ENCODE measurements at places on chromosomes 7 and 10.

GRCh38 chr7:94394437-94395140 lies at the start of gene COL1A2:
Gene COL1A2 (plus strand): TSS chr7:94394895. CDS start chr7:94395032, 137 bp downstream.
- DNase-seq = no peak

DNA sequence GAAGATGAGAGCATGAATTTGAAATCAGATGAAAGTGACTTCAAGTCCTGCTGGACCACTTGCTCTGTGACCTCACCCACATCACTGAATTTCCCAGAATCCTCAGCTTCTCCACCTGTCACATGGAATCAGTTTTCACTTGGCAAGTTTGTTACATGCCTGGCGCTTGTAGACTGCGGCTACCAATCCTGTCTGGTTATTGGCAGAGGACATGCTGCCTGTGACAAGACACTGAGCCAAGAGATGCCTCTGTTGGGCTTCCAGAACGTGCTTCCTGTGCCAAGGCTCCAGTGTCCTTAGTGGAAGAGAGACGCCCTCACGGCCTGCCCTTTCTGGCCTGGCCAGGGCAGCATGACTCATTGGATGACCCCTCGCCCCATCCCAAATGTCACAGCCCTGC lies 4.4 kb upstream of the MYL10 start:
- DNase-seq = no peak

DNA sequence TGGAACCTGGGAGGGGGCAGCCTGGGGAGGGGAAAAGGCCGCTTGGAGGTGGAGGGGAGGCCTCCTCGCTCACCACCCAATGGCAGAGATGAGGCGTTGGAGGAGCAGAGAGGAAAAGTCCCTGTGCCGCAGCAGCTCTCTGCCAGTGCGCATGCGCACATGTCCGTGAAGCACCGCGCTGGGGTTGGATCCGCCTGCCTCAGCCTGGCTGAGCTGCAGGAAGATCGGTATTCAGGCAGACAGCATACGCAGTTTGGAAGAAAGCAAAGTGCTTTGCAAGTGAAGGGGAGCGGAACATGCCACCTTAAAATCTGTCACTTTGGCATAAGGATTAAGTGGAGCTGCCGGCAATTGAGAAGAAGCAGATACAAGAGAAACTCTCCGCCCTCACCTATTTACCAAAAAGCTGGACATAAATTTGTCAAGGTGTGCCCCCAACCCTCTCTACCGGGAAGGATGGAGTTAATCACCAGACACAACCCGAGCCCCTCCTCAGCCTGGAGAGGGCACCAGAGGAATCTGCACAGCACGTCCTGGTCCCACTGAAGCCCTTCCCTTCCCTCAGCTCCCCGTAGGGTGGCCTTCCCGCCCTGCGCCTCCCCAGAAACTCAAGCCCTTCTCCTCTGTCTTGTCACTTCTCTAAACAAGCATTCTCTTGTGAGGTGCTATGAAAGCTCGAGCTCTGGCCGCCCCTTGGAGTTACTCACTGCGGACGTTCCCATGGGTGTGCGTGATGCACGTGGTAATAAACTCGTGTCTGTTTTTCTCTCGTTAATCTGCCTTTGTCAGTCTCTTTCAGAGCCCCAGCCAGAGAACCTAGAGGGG lies 32.2 kb upstream of the TMEM72 start:
- peak; percentile 83 for DNase-seq

DNA sequence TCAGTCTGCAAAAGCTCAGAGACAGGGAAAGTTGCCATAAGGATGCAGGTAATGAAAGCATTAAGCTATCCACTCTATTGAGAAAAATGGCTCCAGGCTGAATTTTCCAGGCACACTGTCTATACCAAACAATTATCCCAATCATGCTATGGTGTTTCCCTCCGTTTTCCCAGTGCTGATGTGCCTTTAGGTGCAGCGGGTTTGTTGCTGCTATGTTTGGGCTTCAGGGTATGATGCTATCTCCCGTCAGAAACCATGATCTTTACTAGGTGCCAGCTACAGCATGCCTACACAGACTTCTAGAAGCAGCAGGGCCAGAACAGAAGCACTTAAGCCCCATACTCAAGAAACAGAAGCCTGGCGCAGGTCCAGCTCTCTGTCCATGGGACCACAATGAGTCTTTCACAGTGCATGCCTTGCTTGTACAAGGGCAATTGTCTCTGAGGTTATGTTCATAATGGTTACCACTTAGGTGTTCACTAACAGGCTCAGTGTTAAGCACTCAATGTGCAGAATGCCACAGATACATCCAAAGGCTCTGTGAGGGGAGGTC lies 19.4 kb downstream of the STEAP1B start:
- peak; percentile 91 for DNase-seq

GRCh38 chr7:148306759-148307158 lies 283.8 kb upstream of the C7orf33 start:
- DNase-seq = no peak

DNA sequence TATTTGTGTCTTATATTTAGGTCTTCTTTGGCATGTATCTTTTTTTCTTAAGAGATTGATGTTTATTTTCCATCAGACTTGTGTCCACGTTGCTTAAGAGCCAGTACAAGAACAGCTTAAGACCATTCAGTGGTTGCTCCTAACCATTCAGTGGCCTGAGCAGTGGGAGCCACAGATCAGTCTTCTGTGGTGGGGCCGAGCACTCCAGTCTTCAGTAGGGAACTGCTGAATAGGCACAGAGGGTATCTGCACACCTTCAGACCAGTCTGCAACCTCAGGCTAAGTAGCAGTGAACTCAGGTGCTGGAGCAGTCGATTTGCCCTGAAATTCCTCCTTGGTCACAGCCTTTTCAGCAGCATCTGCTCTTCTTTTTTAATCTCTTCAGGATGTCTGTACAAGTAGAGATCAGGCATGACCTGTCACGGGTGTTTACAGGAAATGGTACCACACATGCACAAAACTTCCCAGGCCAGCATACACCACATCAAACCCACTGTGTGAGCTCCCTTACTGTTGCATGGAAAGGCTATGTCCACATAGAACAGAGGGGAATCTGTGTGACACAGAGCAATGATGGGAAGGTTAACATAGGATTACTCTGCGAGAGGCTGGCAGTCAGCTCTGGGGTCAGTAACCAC lies 51.5 kb downstream of the FAM107B start:
- no peak for DNase-seq

DNA sequence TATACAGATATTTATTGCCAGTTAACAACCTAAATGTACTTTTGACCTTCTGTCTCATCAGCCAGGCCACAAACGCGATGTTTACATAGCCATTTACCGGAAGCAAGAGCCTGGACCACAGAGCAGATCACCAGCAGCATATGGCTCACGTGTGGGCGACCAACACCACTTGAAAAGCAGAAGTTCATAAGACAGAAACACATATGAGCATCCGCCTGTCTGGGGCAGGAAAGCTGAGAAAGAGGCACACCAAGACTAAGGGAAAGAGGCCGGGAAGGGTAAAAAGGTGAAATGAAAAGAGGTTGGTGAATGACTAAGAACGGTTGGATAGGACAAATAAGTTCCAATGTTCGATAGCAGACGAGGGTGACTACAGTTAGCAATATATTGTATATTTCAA lies 1.3 kb downstream of the ABCB1 start:
- DNase-seq = peak; percentile 64

- DNase-seq = no peak
These were observed 527 bp upstream of the BCAP29 start for GRCh38 chr7:107579554-107579884.

GRCh38 chr10:90197766-90198165 lies 496.4 kb downstream of the KIF20B start:
- no peak for DNase-seq

- DNase-seq = peak; percentile 62
These were observed 500 bp downstream of the CUL1 start for GRCh38 chr7:148699024-148699781.

GRCh38 chr10:15436696-15437095 lies 65.6 kb upstream of the FAM171A1 start:
- DNase-seq = no peak

DNA sequence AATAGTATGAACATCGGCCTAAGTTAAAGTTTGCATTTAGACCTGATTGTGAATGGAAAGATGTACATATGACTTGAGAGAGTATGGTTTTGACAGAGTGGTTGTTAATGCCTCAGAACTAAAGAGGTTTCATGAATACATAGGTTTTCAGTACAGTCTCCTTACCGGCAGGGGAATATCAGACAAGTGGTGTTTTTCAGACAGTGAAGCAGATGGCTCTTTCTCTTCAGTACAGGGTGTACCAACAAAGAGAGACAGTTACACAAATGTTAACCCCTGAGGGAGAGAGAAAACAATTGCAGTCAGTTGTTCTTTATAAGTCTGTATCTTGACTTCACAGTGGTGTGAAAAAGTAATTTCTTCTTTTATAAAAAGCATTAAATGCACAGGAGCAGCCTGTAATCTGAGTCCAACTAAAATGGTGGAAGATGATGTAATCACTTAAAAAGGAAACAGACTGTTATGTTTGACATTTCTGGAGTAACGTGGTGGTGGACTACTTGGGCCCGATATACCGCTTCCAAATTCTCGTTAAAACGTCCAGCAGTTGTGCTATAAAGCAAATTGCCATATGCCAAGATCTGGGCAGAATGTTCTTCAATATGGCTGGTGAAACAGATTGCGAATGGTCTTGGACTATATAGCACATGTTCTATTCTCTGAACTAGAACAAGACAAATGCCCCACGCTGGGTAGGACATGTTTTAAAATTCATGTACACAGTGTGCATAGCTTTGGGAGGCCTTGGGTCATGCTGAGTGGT lies 69.2 kb downstream of the SDK1 start:
- no peak for DNase-seq

GRCh38 chr7:129689995-129690581 lies 78.6 kb downstream of the NRF1 start:
- DNase-seq = no peak

- DNase-seq = peak; percentile 34
These were observed 137.7 kb downstream of the ETV1 start for GRCh38 chr7:13851736-13852135.

DNA sequence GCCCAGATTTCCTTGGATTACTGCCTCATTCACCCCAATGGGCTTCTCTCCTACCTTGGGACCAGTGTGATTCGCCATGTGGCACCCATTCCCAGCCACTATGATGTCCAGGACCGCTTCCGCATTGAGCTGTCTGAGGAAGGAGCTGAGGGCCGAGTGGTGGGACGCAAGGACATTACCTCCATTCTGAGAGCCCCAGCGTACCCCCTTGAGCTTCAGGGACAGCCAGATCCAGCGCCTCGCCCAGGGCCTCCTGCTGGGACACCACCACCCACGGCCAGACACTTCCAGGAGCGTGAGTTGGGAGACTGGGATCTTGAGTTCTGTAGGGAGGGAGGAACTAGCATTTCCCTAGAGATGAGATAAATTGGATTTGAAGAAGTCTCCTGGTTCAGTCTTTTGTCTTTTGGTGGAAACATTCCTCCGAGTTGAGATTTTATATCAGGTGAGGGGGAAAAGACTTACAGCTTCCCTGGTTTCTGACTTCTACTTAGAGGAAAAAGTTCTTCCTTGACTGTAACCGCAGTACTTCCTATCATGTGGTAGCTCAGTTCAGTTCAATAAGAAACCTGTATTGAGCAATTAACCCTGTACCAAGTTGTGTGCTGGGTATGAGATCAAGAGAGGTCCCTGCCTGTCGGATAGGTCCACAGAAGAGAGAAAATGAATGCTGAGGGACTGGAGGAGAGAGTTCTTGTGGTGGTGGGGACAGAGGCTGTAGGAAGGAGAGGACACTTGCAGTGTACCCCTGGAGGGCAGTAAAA lies 1.3 kb downstream of the MOSPD3 start:
- no peak for DNase-seq

GRCh38 chr10:113965683-113966082 lies 78.0 kb upstream of the ADRB1 start:
- no peak for DNase-seq

DNA sequence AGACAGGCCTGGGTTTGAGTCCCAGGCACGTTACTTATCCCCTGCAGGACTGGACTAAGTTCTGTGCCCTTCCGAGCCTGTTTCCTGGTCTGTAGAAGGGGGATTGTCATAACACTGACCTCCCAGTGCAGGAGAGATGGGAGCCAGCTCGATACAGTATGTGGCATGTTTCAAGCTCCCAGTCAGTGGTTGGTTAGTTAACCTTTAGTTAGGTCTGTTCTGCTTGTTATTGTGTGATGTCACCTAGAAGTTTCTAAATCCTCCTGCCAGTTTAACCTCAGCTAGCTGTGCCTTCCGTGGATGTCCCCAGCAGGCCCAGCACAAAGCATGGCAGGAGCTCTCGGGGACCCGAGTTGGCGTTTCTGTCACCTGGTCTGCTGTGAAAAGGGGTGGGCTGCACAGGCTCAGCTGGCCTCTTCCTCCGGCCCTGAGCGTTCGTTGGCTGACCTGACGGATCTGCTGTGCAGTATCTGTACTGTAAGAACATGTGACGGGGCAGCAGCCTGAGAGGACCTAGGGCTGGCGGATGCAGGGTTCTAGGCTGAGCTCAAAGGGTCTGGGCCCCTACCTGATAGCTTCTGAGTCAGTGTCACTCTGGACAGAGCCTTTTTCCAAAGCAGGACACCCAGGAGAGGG lies 53.0 kb downstream of the SPOCK2 start:
- DNase-seq = no peak

DNA sequence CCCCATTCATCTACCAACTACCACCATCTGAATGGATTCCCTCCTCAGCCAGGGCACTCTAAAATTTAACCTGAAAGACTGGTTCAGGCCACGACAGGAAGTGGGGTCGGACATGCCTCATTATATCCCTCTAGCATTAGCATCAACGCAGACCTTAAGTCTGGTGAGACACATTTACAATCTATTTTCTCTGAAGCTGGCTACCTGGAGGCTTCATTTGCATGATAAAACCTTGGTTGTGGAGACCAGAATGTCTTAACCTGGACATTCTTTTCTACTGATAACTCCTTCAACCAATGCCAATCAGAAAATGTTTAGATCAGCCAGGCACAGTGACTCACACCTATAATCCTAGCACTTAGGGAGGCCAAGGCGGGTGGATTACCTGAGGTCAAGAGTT lies 42.3 kb downstream of the SVOPL start:
- DNase-seq = no peak

DNA sequence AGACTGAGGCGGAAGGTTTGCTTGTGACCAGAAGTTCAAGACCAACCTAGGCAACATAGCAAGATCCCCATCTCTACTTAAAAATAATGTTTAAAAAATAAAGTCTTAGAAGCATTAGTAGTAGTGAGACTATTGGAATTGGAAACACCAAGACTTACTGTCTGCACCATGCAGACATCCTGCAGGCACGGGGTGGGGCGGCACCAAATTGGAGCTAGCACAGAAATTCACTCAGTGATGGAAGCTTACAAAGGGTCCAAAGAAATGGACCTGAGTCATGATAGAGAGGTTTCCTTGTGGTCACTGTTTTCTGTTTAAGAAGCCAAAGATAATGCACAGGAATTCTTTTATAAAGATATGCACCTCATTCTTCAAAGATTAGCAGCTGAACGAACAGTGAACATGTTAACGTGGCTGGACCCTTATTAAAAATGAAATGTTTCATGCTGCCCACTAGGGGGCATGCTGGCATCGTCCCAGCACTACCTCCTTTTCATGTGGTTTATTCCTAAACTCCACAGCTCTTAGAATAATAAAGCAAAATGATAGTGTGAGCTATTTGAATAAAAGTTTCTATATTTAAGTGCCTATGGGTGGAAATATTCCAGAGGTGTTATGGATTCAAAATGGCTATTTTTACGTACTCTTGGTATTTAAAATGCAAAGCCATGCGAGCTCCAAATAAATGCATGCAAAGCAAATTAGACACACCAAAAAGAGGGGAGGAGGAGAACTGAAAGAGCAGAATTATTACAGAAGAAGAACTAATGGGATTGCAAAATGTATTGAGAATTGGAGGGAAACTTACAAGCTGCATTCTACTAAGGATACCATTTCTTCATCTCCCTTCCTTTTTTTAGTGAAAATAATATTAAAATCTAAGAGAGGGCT lies 28.6 kb downstream of the PDSS1 start:
- peak; percentile 42 for DNase-seq

GRCh38 chr7:135167365-135167917 lies 3.1 kb downstream of the CYREN start:
- no peak for DNase-seq

GRCh38 chr7:16038906-16039305 lies 352.4 kb upstream of the MEOX2 start:
- no peak for DNase-seq
